ENCODE measurements at places on chromosomes 16 and 17. TPM values are rescaled to one million over a fixed set of nuclear protein-coding genes. Genes with fewer than 3 reads are reported as not detected.

The BCL6B gene
- 17.8 TPM for total RNA-seq

DNA sequence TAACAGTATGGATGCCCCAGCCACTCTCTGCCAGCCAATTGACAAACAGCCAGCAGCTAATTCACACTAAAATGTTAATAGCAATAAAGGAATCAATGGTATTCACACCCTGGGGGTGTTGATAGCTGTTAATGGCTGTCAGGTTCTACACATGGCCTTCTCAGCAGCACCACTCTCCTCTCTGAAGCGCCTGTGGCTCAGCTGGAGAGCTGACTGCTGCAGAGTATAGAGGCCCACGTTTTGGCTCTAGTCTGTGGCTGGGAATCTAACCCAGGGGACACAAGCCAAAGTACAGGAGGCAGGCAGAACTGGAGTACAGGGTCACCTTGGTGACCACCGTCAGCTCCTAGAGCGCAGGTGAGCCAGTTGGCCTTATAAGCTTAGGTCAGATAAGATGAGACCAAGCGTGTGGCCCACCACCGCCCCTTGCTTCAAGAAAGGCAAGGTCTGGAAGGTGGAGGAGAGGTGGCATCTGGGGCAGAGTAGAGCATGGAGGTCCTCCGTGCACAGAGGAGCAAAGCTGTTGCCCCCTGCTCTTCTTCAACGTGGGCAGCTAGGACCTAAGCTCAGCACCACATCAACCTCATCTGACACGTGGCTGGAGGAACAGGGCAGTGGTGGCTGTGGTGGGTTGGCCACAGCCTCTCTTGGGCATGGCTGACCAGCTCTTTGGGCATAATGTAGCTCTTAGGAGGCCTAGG, 25.4 kb downstream of the CCR7 start:
- DNase-seq = no peak

DNA sequence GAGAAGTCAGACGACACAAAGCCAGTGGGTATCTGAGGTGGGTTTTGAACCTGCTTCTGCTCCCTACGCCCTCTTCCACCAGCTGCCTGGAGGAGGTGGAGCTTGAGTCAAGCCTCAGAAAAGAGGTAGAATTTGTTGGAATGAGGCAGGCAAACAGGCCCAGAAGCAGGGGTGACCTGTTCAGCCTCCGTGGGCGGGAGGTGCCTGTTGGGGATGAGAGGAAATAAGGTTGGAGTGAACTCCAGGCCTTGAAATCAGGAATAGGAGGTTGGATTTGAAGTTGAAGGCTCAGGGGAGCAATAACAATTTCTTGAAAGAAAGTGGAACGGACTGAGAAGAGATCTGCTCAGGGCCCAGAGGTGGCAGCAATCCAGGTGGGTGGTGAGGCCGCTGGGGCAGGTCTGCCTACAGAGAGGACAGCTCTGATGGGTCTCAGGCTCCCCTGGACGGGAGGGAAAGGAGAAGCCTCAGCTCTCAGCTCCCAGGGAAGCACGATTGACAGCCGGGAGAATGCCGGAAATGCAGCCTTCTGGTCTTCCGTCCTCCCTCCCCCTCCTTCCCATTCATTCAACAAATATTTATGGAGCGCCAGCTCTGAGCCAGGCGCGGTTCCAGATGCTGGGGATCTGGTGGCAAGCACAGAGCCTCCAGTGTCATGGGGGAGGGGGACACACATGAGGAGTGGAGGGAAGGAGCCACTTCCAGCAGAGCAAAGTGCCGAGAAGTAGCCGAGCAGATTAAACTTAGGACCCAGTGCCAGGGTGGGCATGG, 61.9 kb upstream of the CIBAR2 start:
- DNase-seq = no peak

DNA sequence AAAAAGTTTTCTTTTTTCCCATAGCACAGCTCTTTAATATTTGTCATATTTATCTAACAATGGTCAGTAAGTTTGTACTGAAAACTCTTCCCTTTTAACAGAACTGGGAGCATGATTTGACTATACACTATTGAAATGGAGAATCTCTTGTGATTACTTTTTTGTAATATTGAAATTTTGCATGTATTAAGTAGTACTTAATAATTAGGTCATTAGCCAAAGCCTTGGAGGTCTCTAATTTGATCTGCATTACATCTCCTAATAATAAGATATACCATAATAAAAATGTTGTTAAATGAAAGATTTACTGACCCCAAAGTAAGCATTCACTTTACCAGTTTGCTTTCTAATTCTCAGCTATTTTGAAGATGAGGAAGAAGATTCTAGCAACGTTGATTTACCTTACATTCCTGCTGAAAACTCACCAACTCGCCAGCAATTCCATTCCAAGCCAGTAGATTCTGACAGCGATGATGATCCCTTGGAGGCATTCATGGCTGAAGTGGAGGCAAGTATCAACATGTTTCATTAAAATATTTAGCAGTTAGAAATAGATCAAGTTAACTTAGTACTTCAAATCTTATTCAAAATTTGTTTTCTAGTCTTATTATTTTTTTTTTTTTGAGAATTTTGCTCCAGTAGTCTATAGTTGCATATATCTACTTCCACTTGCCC, 18.2 kb downstream of the DDX42 start:
- no peak for DNase-seq

- no peak for DNase-seq
Observed at GRCh38 chr17:30290696-30291542, 825 bp downstream of the BLMH start.

DNA sequence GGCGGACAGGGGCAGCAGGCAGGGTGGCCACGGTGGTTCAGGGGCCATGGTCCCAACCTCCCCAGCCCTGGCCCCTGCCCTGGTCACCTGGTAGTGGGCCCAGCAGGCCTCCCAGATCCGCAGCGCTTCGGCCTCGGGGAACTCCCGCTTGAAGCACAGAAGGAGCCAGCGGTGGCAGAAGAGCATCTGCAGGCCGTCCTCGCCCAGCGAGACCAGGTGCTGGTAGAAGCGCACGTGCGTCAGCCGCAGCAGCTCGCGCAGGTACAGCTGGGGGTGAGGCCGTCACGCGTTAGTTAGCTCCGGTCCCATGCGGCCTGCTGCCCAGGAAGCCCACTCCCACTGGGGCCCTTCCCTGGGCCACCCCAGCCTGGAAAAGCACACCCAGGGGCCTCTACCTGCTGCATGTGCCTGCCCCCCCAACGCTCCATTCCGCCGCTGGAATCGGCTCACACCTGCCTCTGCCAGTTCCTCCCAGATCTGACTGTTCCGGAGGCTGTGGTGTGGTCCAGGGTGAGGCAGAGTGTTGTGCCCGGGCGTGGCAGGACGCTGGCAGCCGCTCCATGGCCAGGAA, 90.8 kb downstream of the TBC1D16 start:
- DNase-seq = no peak

All from hematopoietic multipotent progenitor cell (in vitro differentiated cells).